ENCODE measurements at places on chromosomes 12 and 14.

- peaks cover 16% of the 10 kb centered on the region for H3K27me3 ChIP-seq
- H3K4me1 ChIP-seq: peaks cover 2% of the 10 kb centered on the region
Observed at GRCh38 chr14:100176811-100177327, 17.4 kb upstream of the DEGS2 start.

DNA sequence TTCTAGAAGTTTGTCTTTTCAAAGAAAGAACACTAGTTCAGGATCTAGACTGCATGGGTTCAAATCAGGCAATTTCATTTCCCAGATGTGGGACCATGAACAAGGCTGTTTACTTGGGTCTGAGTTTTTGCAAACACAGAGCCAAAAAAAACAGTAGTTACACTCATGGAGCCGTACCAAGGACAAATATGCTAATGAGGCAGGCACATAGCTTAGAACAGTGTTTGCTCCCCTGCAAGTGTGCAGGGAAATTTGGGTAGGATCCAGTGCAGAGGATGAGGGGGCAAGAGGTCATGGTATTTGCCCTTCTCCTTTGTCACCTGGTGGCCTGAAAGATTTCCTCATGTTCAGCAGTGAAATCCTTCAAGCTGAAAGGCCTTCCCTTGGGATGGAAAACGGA, 860.4 kb downstream of the VRK1 start:
- H3K4me3 ChIP-seq: no peak overlapping the region
- H3K27me3 ChIP-seq: no peaks in the 10 kb centered on the region
- H3K4me1 ChIP-seq: no peaks in the 10 kb centered on the region
- H3K27ac ChIP-seq: no peak overlapping the region
- no peaks in the 10 kb centered on the region for H3K36me3 ChIP-seq
- no peak for DNase-seq

DNA sequence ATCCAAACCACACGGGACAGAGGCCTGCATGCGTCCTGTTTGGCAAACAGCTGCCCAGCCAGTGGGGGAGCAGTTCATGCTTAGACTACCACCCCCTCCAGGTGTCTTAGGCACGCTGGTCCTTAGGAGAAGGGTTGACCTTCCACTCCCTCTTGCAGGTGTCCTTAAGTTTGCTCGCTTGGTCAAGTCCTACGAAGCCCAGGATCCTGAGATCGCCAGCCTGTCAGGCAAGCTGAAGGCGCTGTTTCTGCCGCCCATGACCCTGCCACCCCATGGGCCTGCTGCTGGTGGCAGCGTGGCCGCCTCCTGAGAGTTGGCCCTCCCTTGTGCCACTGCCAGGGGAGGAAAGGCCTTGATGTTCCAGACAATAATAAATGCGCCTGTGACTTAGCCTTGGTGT, 1.8 kb downstream of the C12orf57 start:
- no peaks in the 10 kb centered on the region for H3K27me3 ChIP-seq
- peak overlapping the region; percentile 94 for H3K27ac ChIP-seq
- H3K36me3 ChIP-seq: no peaks in the 10 kb centered on the region
- no peak for DNase-seq
- H3K4me1 ChIP-seq: peaks cover 52% of the 10 kb centered on the region
- peak overlapping the region; percentile 78 for H3K4me3 ChIP-seq

DNA sequence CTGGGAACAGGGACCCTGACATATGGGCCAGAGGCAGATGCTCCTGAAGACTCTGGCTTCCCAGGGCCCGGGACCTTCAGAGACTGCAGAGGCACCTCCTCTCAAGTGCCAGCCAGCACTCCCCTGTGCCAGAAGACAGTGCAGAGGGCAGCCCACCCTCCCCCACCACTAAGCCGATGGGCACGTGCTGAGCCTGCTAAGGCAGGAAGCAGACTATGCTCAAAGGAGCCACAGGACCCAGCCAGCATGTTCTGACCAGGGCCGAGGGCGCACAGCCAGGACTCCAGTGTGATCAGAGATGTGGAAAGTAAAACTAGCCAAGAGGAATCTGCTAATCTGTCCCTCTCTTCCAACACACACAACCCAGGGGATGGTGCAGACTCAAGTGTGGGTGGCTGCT, 29.8 kb downstream of the DIO3 start:
- no peaks in the 10 kb centered on the region for H3K27me3 ChIP-seq
- H3K27ac ChIP-seq: no peak overlapping the region
- no peak for DNase-seq
- H3K36me3 ChIP-seq: no peaks in the 10 kb centered on the region

DNA sequence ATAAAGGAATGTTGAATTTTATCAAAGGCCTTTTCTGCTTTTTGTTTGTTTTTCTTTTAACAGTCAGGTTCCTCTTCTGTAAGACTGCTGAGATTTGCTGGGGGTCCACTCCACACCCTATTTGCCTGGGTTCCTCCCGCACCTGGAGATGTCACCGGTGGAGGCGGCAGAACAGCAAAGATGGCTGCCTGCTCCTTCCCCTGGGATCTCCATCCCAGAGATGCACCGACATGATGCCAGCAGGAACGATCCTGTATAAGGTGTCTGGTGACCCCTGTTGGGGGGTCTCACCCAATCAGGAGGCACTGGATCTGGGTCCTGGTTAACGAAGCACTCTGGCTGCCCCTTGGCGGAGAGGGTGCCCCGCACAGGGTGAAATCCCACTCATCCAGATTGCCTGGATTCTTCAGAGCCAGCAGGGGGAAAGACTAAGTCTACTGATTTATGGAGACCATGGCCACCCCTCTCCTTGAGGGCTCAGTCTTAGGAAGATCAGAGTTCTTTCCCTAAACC, 244.0 kb upstream of the MDGA2 start:
- no peaks in the 10 kb centered on the region for H3K27me3 ChIP-seq
- DNase-seq: no peak
- no peak overlapping the region for H3K4me3 ChIP-seq
- no peak overlapping the region for H3K27ac ChIP-seq
- H3K4me1 ChIP-seq: peaks cover 6% of the 10 kb centered on the region

DNA sequence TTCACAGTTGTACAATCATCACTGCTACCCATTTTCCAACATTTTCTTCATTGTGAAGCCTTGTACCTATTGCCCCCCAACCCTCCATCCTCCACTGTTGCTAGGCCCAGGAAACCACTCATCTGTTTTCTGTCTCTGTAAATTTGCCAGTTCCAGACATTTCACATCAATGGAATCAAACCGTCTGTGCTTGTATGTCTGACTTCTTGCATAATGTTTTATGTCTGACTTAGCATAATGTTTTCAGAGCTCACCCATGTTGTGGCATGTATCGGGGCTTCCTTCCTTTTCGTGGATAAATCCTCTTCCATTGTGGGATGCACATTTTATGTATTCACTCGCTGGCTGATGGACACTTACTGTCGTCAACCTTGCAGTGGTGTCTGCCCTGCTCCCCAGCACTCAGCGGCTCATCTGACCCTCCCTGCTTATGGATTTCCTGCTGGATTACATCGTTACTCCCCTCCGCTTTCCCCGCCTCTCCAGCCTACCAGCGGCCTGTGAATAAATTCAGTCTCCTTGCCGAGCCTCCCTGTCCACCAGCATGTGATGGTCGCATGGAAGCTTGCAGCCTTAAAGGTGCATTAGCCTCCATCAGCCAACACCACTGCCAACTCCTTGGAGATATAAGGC, 727.6 kb upstream of the TMEM132C start:
- H3K36me3 ChIP-seq: no peaks in the 10 kb centered on the region
- H3K27me3 ChIP-seq: peaks cover 2% of the 10 kb centered on the region
- no peak overlapping the region for H3K4me3 ChIP-seq
- no peak overlapping the region for H3K27ac ChIP-seq

GRCh38 chr14:49212721-49213120, 373.5 kb downstream of the RPS29 start:
- H3K27ac ChIP-seq: no peak overlapping the region
- H3K36me3 ChIP-seq: no peaks in the 10 kb centered on the region
- H3K4me1 ChIP-seq: no peaks in the 10 kb centered on the region
- no peak for DNase-seq
- no peak overlapping the region for H3K4me3 ChIP-seq

GRCh38 chr12:64125913-64126312, 96.2 kb downstream of the KICS2 start:
- H3K4me3 ChIP-seq: no peak overlapping the region
- H3K27me3 ChIP-seq: peaks cover 4% of the 10 kb centered on the region
- no peaks in the 10 kb centered on the region for H3K4me1 ChIP-seq
- H3K36me3 ChIP-seq: no peaks in the 10 kb centered on the region

All from memory B cell (primary cell).